ENCODE measurements at places on chromosomes 5 and 9.
A peak's percentile ranks its signal among the peaks of the same experiment; 100 is the strongest.

GRCh38 chr5:69170495-69170894 lies 3.5 kb downstream of the CCNB1 start:
- no peak for DNase-seq

DNA sequence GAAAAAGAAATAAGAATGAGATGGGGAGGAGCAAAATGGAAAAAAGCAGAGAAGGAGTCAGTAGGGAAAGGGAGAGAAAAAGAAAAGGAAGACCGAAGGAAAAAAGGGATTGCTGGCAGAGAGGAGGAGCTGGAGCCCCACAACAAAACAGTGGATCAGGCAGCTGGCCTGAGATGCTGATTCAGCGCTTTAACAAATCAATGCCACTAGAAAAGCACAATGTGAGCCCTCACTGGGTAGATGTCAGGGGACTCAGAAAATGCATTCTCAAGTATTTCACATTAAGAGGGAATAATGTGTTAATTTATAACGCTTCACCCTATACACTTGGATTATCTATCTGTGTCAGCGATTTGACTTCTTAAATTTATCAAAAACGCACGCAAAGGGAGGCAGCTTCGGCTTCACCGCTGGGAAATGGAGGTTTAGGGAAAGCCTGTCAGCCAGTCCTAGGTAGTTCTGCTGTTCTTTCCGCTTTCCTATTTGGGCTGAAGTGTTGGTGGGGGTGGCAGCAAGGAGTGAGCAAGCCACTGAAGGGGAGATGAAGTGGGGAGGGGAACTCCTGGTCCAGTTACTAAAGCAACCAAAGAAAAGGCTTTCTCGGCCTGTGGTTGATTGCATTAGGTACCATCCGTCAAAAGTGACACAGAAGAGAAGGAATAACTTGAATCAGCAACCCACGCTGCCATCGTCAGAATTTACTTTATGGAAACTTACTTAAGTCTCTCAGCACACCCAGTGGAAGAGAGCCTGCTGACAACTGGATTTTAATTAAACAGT lies 161.6 kb downstream of the BNC2 start:
- no peak for DNase-seq

DNA sequence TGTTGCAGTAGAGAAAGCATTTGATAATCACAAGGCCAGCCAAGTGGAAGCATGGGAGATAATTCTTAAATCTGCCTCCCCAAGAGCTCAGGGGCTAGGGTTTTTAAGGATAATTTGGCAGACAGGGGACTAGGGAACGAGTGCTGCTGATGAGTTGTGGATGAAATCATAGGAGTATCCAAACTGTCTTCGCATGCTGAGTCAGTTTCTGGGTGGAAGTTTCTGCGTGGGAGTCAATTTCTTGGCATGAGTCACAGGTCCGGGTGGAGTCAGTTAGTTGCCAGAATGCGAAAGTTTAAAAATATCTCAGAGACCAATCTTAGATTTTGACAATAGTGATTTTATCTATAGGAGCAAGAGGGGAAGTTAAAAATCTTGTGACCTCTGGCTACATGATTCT lies 112.6 kb downstream of the TMC1 start:
- peak; percentile 37 for DNase-seq

- DNase-seq, result no peak
Observed at GRCh38 chr5:32505756-32506155, 61.2 kb upstream of the ZFR start.

GRCh38 chr9:32698706-32699277 lies 63.3 kb upstream of the TAF1L start:
- DNase-seq, result no peak

GRCh38 chr9:132757016-132757415 lies 86.8 kb downstream of the GTF3C4 start:
- no peak for DNase-seq

GRCh38 chr5:95841914-95842812 lies 19.6 kb upstream of the GLRX start:
- no peak for DNase-seq

DNA sequence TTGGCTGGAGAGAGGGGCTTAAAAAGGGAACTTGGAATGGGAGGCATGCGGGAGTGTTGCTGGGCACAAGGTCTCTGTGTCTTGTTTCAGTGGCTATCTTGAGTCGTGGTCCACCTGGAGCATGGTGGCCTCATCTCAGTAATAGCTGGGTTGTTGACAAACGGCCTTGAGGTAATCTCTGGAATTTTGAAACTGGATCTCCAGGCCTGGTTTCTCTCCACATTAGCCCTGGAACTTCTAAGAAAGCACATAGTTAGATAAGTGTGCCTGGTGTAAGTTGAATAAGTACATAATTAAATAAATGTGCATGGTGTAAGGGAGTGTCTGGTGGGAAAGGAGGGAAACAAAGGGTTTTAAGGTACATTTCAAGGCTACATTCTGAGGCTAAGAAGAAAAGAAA lies 62.2 kb downstream of the INIP start:
- DNase-seq, result no peak

DNA sequence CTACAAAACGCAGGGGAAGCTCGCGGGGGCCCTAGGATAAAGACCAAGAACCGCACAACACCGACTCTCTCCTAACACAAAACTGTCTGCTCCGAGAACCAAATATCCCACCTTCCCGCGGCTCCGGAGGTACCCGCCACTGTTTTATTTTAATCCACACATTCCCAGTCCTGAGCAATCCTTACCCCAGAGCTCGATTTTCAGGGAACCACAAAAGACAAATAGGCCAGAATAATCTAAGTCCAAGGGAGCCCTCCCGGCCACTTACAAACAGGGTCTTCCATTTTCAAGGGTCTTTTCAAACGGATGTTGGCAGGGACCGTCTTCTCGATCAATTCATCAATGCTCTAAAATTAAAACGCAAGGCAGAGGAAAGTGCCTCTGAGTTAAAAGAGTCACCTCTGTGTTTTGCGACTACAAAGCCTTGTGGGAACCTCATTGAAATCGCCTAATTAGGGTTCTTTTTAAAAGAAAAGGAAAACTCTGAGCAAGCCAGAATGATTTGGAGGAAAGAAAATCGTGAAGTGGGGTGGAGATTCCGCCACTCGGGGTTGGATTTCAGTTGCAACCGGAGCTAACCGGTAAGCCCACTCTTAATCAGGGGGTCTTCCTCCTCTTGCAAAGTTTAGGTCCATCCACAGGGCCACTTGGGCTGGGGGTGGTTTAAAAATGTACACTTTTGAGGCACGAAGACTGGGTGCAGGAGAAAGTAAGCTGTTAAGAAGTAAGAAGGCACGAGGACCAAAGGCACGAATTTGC lies 1.0 kb downstream of the GLDC start:
- DNase-seq, result no peak

DNA sequence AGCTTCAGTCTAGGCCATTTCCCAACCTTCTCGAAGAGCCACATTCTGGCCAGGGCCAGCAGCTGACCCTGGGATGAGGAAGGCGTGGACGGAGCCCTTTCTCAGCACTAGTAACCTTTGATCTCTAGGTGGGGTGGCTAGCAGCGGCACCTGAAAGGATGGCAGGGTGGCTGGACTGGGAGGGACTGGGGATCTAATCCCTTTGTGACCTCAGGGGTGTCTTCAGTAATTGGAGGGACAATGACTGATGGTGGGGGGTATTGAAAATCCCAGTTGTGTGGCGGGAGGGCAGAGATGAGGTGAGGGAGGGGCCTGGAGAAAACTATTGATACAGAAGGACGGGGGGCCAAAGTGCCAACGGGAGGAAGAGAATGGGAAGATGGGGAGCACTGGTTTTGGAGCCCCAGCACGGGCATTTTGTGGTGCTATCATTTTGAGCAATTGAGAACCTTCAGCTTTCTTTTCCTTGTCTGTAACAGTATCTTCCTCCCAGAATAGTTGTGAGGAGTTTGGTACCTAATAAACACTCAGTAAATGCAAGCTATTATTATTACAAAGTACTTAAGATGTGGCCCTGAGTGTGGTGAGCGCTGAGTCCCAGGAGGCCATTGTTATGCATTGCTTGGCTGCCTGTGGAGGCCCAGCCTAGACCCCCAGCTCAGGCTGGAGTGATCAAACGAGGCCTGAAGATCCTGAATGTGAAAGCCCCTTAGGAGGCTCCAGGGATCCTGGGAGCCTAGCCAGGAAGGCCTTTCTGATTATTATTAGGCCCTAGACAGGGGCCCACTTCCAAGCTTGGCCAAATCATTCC lies 37.3 kb upstream of the UBE2D2 start:
- DNase-seq, result peak; percentile 34

DNA sequence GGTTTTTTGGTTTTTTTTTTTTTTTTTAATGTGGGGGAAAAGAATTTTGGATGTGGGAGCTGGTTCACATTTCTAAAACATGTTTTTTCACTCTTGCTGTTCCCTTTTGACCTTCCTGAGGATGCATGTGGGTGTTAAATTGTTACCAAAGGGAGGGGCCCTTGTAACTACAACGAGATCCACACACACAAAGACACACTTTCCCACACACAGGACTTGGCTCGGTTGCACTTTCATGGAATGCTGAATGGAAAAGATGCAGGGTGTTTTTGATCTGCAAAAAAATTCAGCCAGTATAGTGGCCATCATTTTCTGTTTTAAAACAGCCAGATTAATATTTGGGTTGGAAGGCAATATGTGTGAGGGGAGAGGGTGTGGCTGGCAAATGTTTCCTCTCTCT lies 576.9 kb downstream of the EBF1 start:
- no peak for DNase-seq

- peak; percentile 38 for DNase-seq
Observed at GRCh38 chr5:159208514-159209437, 577 bp downstream of the RNF145 start.

GRCh38 chr5:131466171-131466766 lies 168.8 kb downstream of the RAPGEF6 start:
- no peak for DNase-seq

DNA sequence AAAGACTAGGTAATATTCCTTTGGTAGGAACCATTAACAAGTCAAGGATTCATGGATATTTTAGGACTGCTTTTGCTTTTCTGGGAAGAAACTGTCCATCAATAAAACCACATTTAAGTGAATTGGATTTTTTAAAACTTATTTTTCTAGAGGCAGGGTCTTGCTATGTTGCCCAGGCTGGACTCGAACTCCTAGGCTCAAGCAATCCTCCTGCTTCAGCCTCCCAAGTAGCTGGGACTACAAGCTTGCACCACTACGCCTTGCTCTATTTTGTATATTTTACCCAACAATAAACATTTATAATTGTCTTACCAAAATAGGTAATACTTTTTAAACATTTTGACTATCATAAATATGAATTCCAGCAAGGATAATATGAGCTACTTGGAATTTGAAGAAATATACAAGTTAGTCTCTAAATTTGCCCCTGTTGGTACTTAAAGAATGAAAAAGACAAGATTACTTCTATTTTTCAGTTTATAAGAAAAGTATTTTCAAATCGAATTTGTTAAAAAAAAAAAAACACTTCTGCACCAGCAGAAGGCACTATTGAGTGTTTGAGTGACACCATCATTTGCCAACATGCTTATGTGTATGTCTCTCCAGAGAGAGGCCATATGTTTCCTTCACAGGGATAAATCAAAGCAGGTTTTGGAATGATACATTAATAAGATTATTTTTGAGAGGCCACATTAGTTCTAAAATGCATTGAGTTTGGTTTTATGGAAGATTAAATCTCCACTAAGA lies 60.0 kb upstream of the CARTPT start:
- DNase-seq, result peak; percentile 6

DNA sequence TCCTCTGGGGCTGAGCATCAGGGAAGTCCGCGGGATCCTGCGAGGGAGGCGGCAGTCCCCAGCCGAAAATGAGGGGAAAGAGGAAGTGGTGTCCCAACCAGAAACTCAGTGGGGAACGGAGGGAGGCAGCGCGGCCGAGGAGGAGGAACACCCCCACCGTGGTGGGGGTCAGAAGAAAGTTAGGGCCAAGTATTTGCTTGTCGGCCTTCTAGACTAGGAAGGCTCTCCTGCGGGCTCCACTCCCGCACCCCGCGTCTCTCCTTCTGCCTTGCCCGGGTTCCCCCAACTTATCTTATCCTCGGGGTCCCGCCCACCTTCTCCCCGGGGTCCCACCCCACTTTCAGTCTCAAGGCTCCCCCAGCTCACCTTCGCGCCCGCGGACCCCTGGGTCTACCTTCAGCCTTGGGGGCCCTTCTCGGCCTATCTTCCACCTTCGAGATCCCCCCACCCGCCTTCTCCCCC lies 557 bp upstream of the PHF2 start:
- peak; percentile 54 for DNase-seq

DNA sequence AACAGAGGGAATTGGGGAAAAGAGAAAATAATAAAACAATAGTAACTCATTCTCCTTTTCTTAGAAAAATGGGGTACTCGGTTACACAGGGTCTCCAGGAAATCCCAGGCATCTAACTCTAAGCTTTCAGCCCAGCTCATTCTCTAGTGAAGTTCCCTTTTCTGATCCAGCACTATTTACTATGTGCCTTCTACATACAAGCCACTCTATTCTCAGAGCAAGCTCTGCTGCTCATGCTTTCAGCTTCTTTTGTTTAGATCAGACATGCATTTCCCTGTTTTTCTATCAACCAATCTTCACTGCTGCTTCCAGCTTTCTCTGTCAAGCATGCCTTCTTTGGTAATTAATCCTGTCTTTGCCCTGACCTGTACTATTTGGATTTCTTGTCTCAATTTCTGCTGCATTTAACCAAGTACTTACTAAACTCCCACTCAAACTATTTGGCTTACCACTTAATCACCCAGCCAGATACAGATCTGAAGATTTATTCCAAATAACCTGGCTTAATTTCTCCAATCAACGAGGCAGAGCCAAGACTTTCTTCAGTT lies 25.3 kb downstream of the OSMR start:
- DNase-seq, result no peak

- DNase-seq, result no peak
Observed at GRCh38 chr9:99354104-99354503, 132.0 kb downstream of the SEC61B start.

DNA sequence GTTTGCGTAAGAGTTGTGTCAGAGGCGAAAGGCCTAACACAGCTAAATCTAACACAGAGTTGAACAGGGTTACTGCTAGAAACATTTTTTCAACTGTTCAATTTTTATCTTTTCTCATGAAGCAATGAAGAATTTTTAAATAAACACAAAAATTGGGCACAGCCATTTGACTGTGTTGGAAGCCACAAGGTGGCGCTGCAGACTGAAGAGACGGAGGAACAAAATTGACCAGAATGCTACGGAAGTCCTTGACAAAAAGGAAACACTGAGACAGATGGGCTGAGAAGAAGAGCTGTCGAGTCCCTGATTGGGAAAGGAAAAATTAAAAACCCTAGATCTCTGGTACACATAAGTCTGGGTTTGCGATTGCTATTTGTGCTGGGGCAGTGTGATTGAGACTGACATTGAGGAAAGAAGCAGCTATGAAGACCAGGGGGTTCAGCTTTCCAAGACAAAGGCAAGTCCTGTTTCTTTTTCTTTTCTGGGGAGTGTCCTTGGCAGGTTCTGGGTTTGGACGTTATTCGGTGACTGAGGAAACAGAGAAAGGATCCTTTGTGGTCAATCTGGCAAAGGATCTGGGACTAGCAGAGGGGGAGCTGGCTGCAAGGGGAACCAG lies at the start of gene PCDHB9:
TSS of gene PCDHB9 (plus strand) at position 265 of the 616 bp plus-strand sequence. CDS start at position 423, 158 bp downstream.
- DNase-seq, result peak; percentile 40

GRCh38 chr5:132001647-132002561 lies 9.6 kb downstream of the ACSL6 start:
- DNase-seq, result no peak

- no peak for DNase-seq
Observed at GRCh38 chr5:157497875-157498611, 38.0 kb downstream of the NIPAL4 start.

- no peak for DNase-seq
Observed at GRCh38 chr9:73037613-73038012, 84.8 kb upstream of the ALDH1A1 start.

Data from GM12865 (cell line).